Fibroblast of villous mesenchyme (primary cell): ENCODE measurements at places on chromosomes 16 and 17. TPM values are rescaled to one million over a fixed set of nuclear protein-coding genes. Genes with fewer than 3 reads are reported as not detected.
A peak's percentile ranks its signal among the peaks of the same experiment; 100 is the strongest.

Gene CCL18
- total RNA-seq = under 0.01 TPM in 1 of 2 replicates, not detected in the other

Gene FBXO39
- total RNA-seq = under 0.01 and 0.32 TPM in 2 replicates

GRCh38 chr17:44530896-44531418, 26.3 kb upstream of the FZD2 start:
- DNase-seq = no peak

DNA sequence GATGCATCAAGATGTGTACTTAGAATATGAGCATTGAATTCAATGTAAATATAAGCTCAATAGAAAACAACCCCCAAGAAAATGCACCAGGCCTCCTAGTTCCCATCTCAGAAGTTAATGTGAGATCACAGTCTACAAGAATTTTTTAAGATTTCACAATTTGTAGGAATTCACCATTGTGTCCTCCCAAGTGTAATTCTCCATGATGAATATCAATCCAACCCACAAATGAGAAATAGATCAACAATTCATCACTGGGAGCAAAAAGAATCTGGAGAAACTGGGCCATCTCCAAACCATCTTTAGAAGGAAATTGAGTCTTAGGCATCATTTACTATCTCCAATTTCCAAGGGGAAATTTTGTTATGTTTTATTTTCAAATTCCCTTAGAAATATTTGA, 310.5 kb upstream of the GOT2 start:
- DNase-seq = no peak

GRCh38 chr17:45006927-45007461, 38.9 kb upstream of the C1QL1 start:
- DNase-seq = no peak

GRCh38 chr16:64626776-64627175, 495.1 kb downstream of the CDH11 start:
- peak; percentile 15 for DNase-seq

- DNase-seq = peak; percentile 74
These were observed 29.8 kb upstream of the C1QL1 start for GRCh38 chr17:44997733-44998520.

DNA sequence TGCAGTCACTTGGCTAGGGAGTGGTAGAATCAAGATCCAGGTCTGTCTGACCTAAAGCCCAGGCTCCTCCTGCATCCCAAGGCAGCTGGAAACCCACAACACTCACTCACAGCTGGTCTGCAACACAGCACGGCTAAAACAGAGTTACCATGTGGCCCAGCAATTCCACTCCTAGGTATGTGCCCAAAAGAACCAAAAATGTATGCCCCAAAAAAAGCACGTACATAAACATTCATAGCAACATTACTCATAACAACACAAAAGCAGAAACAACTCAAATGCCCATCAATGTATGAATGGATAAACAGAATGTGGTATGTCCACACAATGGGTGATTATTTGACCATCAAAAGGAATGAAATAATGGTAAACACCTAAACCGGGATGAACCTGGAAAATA, 8.9 kb downstream of the TVP23A start:
- no peak for DNase-seq

- DNase-seq = peak; percentile 18
These were observed 46.0 kb upstream of the ERCC4 start for GRCh38 chr16:13873835-13874438.
